Activated T-helper 2 cell treated with anti-CD3 and anti-CD28 coated beads, Interferon-gamma antibody, Interleukin-2, Interleukin-4, amounts not matched to agents 10 μg/mL and 5 μg/mL and 100 μg/mL, durations not matched to agents 14 hours and 24 hours and 36 hours (primary cell): ENCODE measurements at places on chromosomes 3 and 15. TPM values are rescaled to one million over a fixed set of nuclear protein-coding genes. Genes with fewer than 3 reads are reported as not detected.

GRCh38 chr3:156601497-156601896 is 46.6 kb upstream of the SSR3 start:
- no peak for DNase-seq

- DNase-seq: no peak
Observed at GRCh38 chr3:126537730-126538281, 13.9 kb downstream of the CHST13 start.

- no peak for DNase-seq
Observed at GRCh38 chr3:177589911-177590381, 392.7 kb upstream of the TBL1XR1 start.

DNA sequence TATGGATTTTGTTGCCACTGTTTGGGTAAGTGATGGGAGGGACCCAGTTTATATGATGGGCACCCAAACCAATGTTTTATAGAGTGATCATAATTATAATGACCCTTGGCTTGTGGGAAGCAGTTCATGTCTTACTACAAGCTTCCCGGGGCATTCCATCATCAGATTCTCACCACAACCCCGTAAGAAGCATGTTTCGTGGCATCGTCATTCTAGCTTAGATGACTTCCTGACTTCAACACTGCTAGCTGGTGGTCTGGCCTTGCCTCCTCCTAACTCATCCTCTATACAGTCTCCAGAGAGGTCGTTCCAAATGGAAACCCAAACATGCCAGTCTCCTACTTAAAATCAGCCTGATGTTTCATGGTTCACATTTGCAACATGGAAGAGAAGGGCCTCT is 226.9 kb downstream of the ADAMTS9 start:
- DNase-seq: no peak

- DNase-seq: no peak
Observed at GRCh38 chr3:30273304-30274072, 332.9 kb upstream of the TGFBR2 start.

DNA sequence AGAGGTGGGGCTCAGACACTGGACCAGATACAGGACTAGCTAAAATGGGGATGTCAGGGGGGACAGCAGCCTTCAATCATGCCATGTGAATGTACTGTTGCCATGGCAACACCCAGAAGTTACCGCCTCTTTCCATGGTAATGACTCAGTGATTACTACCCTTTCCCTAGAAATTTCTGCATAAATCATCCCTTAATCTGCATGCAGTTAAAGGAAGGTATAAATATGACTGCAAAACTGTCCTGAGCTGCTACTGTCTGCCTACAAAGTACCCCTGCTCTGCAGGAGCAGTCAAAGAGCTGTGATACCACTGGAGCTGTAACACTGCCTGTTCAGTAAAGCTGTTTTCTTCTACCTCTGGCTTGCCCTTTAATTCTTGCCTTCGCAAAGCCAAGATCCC is 168.2 kb downstream of the PEAK1 start:
- DNase-seq: no peak

DNA sequence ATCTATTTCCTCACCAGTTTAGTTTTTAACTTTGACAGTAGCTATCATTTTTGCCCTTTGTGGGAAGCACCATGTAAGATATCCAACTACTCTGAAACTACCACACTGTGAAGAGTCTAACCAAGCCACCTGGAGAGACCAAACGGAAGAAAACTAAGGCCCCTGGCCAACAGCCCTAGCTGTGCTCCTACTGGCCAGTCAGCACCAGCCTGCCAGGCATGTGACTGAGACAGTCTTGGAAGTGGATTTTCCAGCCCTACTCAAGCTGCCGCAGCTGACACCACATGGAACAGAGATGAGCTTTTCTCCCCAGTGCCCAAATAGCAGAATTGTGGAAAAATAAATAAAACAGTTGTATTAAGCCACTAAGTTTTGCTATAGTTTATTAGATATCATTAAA is 2.9 kb upstream of the TBC1D5 start:
- no peak for DNase-seq

The SLC28A2 gene
- total RNA-seq: not detected in 2 replicates

- DNase-seq: peak; percentile 23
Observed at GRCh38 chr3:63818282-63819150, 583 bp upstream of the C3orf49 start.

The GORASP1 gene
- total RNA-seq: 31.8 and 32.6 TPM in 2 replicates

DNA sequence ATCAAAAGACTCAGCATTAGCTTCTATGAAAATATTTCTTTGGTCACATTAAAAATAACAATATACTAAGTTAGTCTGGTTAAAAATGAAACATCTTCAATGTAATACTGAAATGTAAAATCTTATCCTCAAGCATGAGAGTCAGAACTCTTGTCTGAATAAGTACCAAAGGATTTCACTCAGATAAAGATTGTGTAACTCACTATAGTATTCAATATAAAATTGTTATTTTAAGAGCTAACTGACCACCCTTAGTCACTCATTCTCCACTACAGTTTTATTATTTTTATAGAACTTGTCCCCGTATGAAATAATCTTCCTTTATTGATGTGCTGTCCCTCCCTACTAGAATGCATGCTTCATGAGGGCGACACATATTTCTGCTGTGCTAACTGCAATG is 426.3 kb downstream of the MECOM start:
- DNase-seq: no peak

GRCh38 chr3:159831466-159831865 is 157.2 kb upstream of the IL12A start:
- DNase-seq: no peak

DNA sequence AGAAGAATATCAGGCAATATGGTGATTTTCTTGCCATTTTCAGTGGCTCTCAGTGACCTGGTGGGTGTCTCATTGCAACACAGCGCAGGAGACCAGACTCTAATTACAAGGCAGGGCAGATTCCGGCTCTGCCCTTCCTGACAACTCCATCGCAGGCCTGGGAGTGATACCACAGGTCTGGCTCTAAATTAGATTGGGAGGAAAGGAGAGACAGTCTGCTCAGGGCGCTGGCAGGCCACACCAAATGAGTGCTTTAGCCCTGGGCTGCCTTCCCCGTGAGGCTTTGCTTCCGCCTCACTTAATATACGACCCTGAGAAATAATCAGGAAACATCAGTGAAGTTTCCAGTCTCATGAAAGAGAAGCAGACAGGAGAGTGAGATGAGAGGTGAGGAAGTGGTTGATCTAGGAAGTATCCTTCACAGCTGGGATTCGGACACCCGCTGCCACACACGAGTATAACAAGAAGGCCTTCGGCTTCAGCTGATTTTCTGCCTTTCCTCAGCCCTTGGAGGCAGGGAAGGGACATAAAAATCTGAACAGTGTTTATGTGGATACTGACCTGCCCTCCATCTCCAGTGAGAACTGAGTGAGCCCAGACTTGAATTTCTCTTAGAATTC is 73.7 kb upstream of the PROK2 start:
- no peak for DNase-seq

- no peak for DNase-seq
Observed at GRCh38 chr15:50315814-50316630, 39.0 kb downstream of the GABPB1 start.

DNA sequence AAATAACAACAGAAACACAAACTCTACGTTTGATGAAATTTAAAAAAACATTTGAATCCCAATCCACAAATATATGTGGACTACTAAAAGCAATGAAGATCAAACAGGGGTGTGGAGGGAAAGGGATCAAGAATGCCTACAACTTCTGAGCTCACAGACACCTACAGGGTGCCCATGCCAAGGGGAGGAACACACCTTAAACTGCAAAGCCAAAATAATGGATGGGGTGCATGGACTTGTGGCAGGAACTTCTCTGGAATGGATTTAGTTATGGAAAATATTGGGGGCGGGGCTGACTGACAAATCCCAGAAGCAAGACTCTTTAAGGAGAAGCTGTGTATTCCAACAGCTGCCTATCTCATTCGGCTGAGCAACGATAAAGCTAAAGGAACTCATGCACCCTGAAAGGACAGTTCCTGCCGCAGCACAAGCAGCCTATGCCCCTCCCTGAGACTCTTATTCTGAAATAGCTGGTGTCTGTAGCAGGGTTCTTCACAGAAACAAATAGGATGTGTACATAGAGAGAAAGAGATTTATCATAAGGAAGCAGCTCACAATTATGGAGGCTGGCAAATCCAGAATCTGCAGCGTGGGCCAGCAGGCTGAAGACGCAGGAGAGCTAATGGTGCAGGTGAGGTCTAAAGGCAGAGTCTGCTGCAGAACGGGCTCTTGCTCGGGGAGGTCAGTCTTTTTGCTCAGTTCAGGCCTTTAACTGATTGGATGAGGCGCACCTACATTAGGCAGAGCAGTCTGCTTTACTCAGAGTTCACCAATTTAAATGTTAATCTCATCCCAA is 24.5 kb upstream of the PLA2G4D start:
- DNase-seq: no peak

GRCh38 chr15:41950489-41950888 is 21.9 kb downstream of the EHD4 start:
- DNase-seq: no peak
